Activated T-cell treated with anti-CD3 and anti-CD28 coated beads, Interleukin-2, amount 50 U/mL, for 72 hours (primary cell): ENCODE measurements at places on chromosomes 7 and 10. TPM values are rescaled to one million over a fixed set of nuclear protein-coding genes. Genes with fewer than 3 reads are reported as not detected.
A peak's percentile ranks its signal among the peaks of the same experiment; 100 is the strongest.

The PSMA2 gene
- total RNA-seq: 124 TPM

The FAM25C gene
- total RNA-seq: not detected

The SEM1 gene
- 31.1 TPM for total RNA-seq

The WDR86 gene
- total RNA-seq: 1.0 TPM

The C10orf67 gene
- total RNA-seq: 0.39 TPM

The HECW1 gene
- total RNA-seq: not detected

The PKD2L1 gene
- total RNA-seq: 0.60 TPM

The VWDE gene
- total RNA-seq: 0.43 TPM

The ABCA13 gene
- not detected for total RNA-seq

The FAM24B gene
- 38.1 TPM for total RNA-seq

The OR2A12 gene
- total RNA-seq: not detected

The PDE1C gene
- not detected for total RNA-seq

The VENTX gene
- not detected for total RNA-seq

- H3K27me3 ChIP-seq: peaks cover 18% of the 10 kb centered on the region
- H3K36me3 ChIP-seq: no peaks in the 10 kb centered on the region
- no peaks in the 10 kb centered on the region for H3K4me1 ChIP-seq
- DNase-seq: no peak
Observed at GRCh38 chr7:24478137-24478655, 95.1 kb upstream of the PALS2 start.

GRCh38 chr7:16619979-16620408, 25.6 kb downstream of the ANKMY2 start:
- H3K27ac ChIP-seq: peak overlapping the region; percentile 75
- H3K4me1 ChIP-seq: peaks cover 24% of the 10 kb centered on the region
- H3K27me3 ChIP-seq: no peaks in the 10 kb centered on the region
- H3K4me3 ChIP-seq: peak overlapping the region; percentile 3

- H3K4me1 ChIP-seq: peaks cover 47% of the 10 kb centered on the region
- H3K27me3 ChIP-seq: no peaks in the 10 kb centered on the region
- H3K36me3 ChIP-seq: peaks cover 27% of the 10 kb centered on the region
- peak overlapping the region; percentile 94 for H3K27ac ChIP-seq
- peak overlapping the region; percentile 95 for H3K4me3 ChIP-seq
Observed at GRCh38 chr7:99409192-99409572, 413 bp downstream of the BUD31 start.

- H3K4me3 ChIP-seq: no peak overlapping the region
- no peak for DNase-seq
- no peaks in the 10 kb centered on the region for H3K4me1 ChIP-seq
- no peaks in the 10 kb centered on the region for H3K27me3 ChIP-seq
- no peak overlapping the region for H3K27ac ChIP-seq
Observed at GRCh38 chr10:7171825-7172224, 239.0 kb downstream of the SFMBT2 start.

- H3K27me3 ChIP-seq: no peaks in the 10 kb centered on the region
- no peaks in the 10 kb centered on the region for H3K36me3 ChIP-seq
- H3K27ac ChIP-seq: peak overlapping the region; percentile 33
- no peak overlapping the region for H3K4me3 ChIP-seq
- no peak for DNase-seq
Observed at GRCh38 chr10:70192326-70192968, 22.1 kb upstream of the SAR1A start.

DNA sequence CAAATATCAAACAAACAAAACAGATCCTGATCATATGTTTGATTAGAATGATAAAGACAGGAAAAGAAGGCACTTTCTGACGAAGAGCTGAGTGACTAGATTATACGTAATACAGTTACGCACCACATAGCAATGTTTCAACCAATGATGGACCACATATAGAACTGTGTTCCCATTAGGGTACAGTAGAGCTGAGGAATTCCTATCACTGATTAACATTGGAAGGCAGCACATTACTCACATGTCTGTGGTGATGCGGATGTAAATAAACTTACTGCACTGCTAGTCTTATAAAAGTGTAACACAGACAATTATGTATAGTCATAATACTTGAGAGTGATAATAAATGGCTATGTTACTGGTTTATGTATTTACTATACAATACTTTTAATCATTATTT, 98.3 kb downstream of the PTN start:
- no peak overlapping the region for H3K4me3 ChIP-seq
- H3K27ac ChIP-seq: no peak overlapping the region
- H3K4me1 ChIP-seq: no peaks in the 10 kb centered on the region
- no peaks in the 10 kb centered on the region for H3K36me3 ChIP-seq
- H3K27me3 ChIP-seq: no peaks in the 10 kb centered on the region

DNA sequence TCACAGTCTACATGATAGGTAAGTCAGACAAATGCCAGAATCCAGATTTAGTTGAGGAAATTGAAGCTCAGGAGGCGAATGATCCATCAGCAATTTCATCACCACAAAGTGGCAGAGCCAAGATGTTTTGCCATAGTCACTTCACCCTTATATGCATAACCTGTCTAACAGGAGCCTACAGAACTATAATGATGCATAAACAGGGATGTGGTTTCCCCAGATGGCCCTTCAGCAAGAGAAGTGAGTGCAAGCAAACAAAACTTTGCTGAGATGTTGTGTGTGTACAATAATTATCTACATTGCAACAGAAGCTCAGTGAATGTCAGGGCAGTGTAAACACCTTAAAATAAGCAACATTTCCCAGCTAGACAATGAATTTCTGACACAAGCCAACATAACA, 28.6 kb downstream of the PON3 start:
- no peak overlapping the region for H3K4me3 ChIP-seq
- no peaks in the 10 kb centered on the region for H3K4me1 ChIP-seq
- no peak overlapping the region for H3K27ac ChIP-seq
- H3K36me3 ChIP-seq: no peaks in the 10 kb centered on the region
- no peaks in the 10 kb centered on the region for H3K27me3 ChIP-seq

DNA sequence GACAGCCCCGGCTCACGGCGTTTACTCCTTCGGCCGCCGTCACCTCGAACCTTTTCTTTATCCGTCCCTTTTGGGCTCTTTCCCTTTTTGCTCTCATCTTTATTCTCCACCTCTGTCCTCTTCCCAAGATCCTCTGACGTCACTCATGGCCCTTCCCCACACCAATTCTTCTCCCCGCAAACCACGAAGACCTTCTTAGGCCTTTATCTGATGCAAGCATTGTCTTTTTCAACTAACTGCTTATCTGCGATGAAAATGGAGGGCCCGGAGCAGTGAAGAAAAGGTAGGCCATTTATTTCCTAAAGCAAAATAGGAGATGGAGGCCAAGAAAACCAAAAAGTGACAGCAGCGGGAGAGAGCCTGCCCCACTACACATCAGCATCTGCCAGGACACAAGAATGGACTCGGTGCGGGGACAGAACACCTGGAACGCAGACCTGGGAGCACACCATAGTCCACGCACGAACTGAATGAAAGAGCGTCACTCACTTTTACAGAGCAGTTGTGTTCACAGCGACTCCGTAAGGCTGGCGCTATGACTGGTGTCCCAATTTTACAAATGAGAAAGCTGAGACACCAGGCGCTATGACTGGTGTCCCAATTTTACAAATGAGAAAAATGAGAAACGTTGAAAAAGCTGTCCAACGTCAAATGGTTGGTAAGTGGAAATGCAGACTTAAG, 45.3 kb downstream of the ZNF777 start:
- peaks cover 42% of the 10 kb centered on the region for H3K27me3 ChIP-seq
- H3K4me3 ChIP-seq: peak overlapping the region; percentile 83
- DNase-seq: no peak
- H3K27ac ChIP-seq: peak overlapping the region; percentile 49
- H3K4me1 ChIP-seq: peaks cover 11% of the 10 kb centered on the region
- no peaks in the 10 kb centered on the region for H3K36me3 ChIP-seq

DNA sequence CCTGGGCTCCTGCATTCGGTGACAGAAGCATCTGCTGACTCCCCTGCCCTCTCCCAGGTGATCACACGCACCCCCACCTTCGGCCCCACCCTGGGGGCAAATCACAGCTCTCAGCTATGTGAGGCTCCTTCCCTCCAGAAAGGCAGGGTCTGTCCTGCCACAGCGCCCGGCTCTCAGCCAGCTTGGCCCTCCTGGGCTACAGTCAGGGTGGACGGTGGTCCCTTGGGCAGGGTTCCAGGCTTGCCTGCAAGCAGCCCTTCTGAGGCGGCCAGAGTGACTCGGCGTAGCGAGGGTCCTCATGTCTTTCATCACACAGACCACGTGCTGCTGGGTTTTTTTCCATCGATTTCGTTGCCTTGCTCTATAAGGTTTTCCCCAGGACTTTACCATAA, 53.6 kb upstream of the EBF3 start:
- H3K4me3 ChIP-seq: no peak overlapping the region
- no peaks in the 10 kb centered on the region for H3K27me3 ChIP-seq
- H3K27ac ChIP-seq: no peak overlapping the region
- H3K36me3 ChIP-seq: no peaks in the 10 kb centered on the region

- H3K27me3 ChIP-seq: peaks cover 11% of the 10 kb centered on the region
- H3K36me3 ChIP-seq: no peaks in the 10 kb centered on the region
- DNase-seq: no peak
- no peak overlapping the region for H3K4me3 ChIP-seq
- no peak overlapping the region for H3K27ac ChIP-seq
- no peaks in the 10 kb centered on the region for H3K4me1 ChIP-seq
Observed at GRCh38 chr7:55093674-55094073, 74.9 kb downstream of the EGFR start.

DNA sequence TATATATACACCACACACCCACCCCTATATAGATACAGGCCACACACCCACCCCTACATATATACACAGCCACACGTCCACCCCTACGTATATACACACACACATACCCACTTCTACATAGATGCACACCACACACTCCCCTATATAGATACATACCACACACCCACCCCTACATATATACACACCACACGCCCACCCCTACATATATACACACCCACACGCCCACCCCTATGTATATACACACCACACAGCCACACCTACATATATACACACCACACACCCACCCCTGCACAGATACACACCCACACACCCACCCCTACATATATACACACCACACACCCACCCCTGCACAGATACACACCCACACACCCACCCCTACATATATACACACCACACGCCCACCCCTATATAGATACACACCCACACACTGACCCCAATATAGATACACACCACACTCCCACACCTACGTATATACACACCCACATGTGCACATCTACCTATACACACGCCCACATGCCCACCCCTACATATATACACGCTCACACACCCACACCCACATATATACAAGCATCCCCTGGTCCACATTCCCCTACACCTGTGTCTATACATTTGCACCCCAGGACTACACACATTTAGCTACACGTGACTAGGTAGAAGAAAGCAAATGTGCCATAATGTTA, 52.1 kb upstream of the UBE3C start:
- DNase-seq: no peak
- H3K36me3 ChIP-seq: peaks cover 7% of the 10 kb centered on the region
- H3K4me1 ChIP-seq: no peaks in the 10 kb centered on the region
- no peak overlapping the region for H3K27ac ChIP-seq
- peaks cover 11% of the 10 kb centered on the region for H3K27me3 ChIP-seq

DNA sequence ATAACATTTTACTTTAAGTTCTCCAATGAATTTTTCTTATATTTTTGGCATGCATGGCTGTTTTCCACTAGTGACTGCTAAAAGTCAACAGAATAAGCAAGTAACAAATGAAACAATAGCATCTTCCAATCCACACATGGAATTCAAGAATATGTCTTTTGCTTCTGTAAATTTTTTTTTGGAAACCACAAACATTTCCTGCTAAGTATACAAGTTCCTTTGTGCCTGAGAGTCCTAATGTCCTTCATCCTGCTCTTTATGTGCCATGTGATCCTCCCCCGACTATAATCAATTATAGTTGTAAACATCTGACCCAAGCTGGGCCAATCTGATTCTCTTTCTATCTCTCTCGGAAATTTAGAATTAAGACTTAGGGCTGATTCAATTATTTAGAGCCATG, 61.2 kb downstream of the PPP1R3C start:
- H3K27ac ChIP-seq: no peak overlapping the region
- peaks cover 8% of the 10 kb centered on the region for H3K27me3 ChIP-seq
- no peaks in the 10 kb centered on the region for H3K36me3 ChIP-seq

DNA sequence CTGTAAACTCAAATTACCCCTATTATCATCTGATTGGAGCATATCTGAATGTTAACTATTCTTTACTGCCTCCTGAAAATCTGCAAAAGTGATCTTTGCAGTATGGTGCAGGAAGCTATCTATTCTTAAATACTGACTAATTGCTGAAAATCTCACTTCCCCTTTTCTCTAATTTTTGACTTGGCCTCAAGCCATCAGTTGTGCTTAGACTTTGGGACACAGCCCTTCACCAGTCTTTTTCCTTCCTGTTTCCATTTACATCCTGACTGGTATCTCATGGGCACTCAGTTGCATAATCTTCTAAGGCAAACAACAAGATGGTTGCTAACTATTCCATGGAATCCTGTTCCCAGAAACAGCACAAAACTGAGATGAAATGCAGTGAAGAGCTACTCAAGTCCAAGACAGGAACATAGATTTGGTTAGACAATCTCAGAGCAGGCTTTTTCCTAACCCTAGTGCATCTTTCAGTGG, 228.5 kb downstream of the SORCS1 start:
- H3K36me3 ChIP-seq: no peaks in the 10 kb centered on the region
- no peak overlapping the region for H3K27ac ChIP-seq
- DNase-seq: no peak
- no peak overlapping the region for H3K4me3 ChIP-seq
- no peaks in the 10 kb centered on the region for H3K27me3 ChIP-seq

DNA sequence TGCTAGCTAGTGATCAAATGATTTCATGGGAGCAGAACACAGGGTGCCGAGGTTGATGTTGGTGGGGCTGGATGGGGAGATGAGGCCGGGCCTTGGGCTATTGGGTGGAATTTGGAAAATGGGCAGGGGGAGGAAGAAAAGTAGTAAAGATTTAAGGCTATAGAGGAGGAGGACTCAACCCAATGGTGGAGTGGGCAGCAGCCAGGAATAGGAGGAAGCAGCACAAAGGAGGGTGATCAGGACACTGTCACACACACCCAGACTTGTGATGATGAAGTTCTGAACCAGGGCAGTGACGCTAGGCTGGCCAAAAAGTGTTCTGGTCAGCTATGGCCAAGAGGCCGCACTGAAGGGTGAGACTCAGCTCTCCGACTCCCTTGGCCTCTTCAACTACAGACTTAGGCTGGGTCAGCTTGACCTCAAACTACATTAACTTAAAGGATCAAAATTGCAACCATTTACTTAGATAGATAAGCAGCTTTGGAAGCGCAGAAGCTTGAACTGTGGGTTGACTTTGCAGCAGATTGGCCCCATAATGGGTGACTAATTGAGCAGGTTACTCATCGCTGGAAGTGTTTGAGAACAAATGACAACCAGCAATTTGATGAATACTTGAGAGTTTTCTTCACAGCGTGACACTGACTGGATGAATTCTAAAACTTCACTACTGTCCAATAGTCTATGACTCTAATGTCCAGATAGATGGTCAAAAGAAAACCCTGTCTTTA, 29.4 kb upstream of the GPR26 start:
- peaks cover 23% of the 10 kb centered on the region for H3K27me3 ChIP-seq
- H3K27ac ChIP-seq: no peak overlapping the region
